ENCODE measurements at places on chromosomes 4 and X. TPM values are rescaled to one million over a fixed set of nuclear protein-coding genes. Genes with fewer than 3 reads are reported as not detected.
A peak's percentile ranks its signal among the peaks of the same experiment; 100 is the strongest.

DNA sequence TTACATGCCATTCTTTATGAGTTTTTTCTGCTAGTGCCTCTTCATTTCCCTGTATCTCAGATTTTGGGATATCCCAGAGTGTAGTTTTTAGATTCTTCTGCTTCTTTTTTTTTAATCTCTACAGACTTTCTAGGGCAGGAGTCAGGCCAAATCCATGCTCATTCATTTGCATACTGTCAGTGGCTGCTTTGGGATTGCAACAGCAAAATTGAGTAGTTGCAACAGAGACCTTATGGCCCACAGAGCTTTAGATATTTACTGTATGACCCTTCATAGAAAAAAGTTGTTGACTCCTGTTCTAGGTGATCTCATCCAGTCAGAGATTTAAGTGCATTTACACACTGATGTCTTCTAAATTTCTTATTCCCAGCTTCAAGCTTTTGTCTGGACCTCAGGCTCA, 35.3 kb downstream of the ARFIP1 start:
- H3K4me3 ChIP-seq: no peak overlapping the region
- peaks cover 65% of the 10 kb centered on the region for H3K36me3 ChIP-seq
- H3K27ac ChIP-seq: no peak overlapping the region

- H3K36me3 ChIP-seq: no peaks in the 10 kb centered on the region
- H3K4me3 ChIP-seq: no peak overlapping the region
- H3K4me1 ChIP-seq: no peaks in the 10 kb centered on the region
- H3K27ac ChIP-seq: no peak overlapping the region
Measured at GRCh38 chr4:86400216-86400615, 40.4 kb upstream of the MAPK10 start.

- no peaks in the 10 kb centered on the region for H3K36me3 ChIP-seq
- no peak for DNase-seq
- no peak overlapping the region for H3K27ac ChIP-seq
- H3K4me3 ChIP-seq: no peak overlapping the region
Measured at GRCh38 chr4:21470535-21470934, 478.0 kb downstream of the KCNIP4 start.

- peak within 1 kb of the TSS; percentile 95 for H3K4me3 ChIP-seq
- peak; percentile 96 for DNase-seq
- H3K27me3 ChIP-seq: peaks cover 8% of the 10 kb centered on the region
- peaks cover 13% of the 10 kb centered on the region for H3K4me1 ChIP-seq
- H3K36me3 ChIP-seq: no peaks in the 10 kb centered on the region
Measured at GRCh38 chr4:189940178-189941004, at the start of gene FRG1. Gene FRG1 (plus strand): TSS chr4:189940872. CDS start chr4:189941010, 138 bp downstream.

GRCh38 chr4:55004831-55005230, 120.6 kb downstream of the KDR start:
- peaks cover 1% of the 10 kb centered on the region for H3K27me3 ChIP-seq
- H3K4me1 ChIP-seq: peaks cover 15% of the 10 kb centered on the region
- no peak overlapping the region for H3K4me3 ChIP-seq

MAGEA11 gene
- total RNA-seq: not detected

USP17L26 gene
- total RNA-seq: not detected
